ENCODE measurements at places on chromosomes 12 and 14.

GRCh38 chr12:2682296-2683251 lies 112.2 kb upstream of the FKBP4 start:
- DNase-seq: no peak

DNA sequence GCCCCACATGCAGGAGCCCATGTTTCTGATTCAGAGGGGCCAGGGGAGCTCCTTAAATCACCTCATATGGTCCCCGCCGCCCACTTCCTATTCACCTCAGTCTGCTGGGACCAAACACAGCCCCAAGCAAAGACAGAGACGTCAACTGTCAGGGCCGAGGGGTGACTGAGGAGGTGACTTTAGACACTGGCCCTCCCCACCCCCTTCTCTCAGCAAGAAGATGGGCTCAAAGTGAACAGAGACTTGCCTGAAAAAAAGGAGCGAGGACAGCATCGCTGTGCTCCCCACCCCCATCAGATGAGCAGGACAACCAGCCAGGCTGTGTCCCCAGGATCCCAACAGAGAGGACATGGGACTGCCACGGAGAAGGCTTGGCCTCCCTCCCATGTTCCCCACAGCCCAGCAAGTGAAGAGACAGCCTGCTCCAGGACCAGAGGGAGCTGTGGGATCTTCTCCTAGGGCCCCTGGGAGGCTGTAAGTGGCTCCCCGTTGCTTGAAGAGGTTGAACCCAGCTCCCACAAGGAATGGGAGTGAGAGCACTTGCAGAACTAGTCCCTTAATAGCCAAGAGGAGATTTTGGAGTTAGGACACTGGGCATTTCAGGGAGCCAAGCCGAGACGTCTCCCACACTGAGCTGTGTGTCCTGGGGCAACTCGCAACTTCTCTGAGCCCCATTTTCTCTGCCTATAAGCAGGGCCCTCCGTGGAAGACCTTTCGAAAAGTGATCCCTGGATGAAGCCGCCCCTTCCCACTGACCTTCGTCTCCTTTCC lies 1.3 kb upstream of the KRT79 start:
- DNase-seq: no peak

GRCh38 chr12:67928621-67929383 lies 60.4 kb upstream of the IFNG-AS1 start:
- no peak for DNase-seq

DNA sequence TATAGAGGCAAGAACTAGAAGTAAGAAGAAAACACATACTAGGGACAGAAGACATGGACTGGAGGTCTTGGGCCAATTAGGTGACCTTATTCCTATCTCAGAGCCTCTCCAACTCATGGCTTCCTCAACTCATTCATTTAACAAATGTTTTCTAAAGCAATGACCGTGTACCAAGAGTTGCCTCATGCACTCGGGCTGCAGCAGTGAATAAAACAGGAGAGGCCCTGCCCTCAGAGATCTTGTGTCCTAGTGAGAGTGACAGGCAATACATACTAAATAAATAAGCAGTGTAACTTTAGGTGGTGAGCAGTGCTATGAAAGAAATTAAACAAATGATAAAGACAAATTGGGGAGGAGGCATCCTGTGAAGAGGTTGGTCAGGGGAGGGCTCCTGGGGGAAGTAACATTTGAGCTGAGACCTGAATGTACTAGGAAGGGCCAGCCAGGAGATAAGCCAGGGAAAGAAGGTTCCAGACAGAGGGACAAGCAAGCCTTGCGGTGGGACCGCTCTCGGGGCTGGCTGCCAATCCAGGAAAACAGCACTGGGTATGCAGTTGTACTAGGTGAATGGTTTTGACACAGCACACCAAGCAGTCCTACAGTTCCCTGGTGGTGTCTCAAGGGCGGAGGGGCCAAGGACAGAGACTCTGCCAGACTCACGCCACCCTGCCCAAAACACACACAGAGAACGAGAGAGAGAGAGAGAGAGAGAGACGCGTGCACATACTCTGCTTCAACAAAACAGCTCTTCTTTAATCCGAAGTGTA lies 1.3 kb downstream of the NINJ2 start:
- no peak for DNase-seq

- no peak for DNase-seq
These were observed 613 bp downstream of the DUSP16 start for GRCh38 chr12:12562016-12562483.

GRCh38 chr12:49548481-49548821 lies 9.6 kb downstream of the KCNH3 start:
- DNase-seq: no peak

- no peak for DNase-seq
These were observed 198.1 kb downstream of the KCNH5 start for GRCh38 chr14:62847168-62847567.

DNA sequence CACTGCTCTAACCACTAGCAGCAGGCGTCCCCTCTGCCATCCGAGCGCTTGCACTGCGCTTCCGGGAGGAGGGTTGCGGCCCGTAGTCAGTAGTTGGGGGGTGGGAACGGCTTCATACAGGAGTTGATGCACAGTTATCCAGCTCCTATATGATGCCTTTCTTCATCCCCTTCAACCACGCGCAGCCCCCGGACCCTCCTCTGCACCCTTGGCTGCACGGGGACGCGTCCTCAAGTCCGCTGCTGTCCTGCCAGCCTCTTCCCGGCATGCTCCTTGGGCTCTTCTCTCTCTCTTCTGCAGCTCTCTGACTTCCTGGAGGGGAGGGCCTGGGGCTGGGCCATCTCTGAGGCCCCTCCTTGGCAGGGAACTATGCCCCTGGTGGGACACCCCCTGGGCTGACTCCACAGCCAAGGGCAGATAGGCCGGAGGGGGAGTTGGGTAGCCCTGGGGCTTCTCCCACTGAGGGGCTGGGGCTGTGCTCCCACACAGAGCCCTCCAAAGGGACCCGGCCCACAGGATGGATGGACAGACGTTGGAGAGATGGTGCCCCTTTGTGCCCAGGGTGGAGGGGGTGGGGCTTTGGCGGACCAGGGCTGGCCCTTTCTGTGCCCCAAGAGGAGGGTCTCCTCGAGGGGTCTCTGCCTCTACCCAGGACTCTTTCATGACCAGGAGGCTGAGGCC lies 29.0 kb downstream of the RTL1 start:
- DNase-seq: no peak

DNA sequence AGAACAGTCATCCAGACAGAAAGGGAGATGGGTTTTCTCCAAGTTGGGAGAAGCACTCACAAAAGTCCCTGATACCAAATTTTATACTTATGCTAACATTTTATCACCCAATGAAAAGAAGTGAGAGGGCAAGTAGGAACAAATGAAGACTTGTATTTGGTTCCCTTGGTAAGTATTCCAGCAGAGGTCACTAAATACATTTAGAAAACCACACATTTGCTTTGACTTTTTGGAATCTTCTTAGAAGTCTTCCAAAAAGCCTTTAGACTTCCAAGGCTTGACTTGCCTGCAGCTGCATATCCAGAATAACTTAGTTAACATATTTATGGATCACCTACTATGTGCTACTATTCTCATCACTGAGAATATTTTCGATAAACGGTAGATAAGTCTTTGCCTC lies 3.1 kb upstream of the GYS2 start:
- DNase-seq: no peak

- DNase-seq: peak; percentile 93
These were observed 33.3 kb downstream of the MIA2 start for GRCh38 chr14:39266871-39267607.

Data from esophagus muscularis mucosa (tissue), 4 donors.